D721Med (cell line): ENCODE measurements at places on chromosomes 5 and 9.

DNA sequence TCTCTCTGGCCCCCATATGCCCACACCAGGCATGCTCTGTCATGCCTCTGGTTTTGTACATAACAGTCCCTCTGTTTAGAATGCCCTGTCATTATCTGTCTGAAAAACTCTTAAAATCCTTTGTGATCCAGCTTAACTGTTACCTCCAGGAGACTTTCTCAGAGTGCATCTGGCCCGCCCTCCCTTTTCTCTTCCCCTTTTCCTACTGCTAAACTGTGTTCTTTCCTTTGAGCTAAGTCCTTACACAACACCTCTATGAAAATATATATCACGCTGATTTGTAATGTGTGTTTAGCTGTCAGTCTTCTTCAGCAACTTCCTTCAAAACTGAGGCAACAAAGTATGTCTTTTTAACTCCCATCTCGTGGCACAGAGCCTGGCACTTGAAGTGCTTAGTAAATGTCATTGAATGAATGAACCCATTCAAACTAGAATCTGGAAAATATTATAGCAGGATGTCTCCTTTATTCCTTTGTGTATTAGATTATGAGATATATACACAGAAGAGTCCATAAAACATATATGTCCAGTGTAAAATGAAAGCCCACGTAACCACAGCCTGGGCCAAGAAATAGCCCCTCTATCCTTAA is 166.2 kb upstream of the KLF9 start:
- DNase-seq = no peak

DNA sequence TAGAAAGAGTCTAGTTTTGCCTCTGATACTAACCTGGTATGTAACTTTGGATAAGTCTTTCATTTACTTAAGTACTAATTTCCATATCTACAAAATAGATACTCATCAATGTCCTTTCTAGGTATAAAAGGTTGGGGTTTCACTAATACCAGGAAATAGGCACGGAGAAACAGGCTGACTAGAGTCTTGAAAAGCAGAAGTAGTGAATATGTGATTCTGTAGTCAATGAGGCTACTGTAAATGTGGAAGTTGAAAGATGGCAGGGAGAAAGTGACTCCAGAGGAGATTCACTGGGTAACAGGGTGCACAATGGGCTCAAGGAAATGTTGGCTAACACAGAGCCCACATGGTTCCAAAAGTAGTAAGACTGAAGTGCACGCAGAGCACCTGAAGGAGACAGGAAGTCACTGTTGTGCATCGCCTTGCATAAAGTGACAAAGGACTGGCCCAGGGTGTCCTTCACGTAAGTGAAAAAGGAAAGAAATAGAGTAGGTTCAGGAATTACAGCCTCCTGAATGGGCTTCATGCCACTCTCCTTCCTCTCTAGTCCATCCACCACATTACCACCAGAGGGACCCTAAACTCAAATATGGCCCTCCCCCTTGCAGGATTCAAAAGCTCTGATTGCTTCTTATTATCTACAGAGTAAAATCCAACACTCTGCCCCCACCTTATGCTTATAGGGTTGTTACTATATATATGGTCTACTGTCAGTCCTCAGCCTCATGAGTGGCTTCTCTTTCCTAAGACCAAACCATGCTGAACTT is 288.0 kb upstream of the SMARCA2 start:
- DNase-seq = no peak

- no peak for DNase-seq
Observed at GRCh38 chr9:18207735-18208134, 266.2 kb upstream of the ADAMTSL1 start.

DNA sequence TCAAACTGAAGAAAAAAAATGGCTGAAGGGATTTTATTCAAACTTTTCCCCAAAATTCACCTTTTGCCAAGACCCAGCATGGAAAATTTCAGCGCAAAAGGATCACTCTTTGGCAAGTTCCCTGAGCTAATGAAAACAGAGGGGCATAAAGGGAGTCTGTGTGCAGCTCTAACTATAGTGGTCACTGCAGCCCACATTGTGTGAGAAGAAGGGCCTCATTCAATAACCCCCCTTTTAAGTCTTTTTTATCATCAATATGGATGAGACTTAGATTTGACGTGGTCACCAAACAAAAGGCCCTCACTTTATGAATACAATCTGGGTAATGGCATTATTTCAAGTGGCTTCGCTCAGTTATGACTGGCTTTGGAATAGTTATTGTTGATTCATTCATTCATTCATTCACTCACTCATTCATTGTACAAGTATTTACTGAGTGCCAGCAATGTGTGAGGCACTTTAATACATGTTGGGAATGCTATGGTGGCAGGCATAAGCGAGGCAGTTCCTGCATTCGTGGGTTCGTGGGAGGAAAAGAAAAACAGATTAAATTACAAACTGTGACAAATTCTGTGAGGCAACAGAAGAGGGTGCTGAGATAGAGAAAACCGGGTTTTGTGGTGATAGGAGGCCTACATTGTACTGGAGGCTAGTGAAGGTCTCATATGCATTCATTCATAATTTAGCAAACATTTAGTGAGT is 145.7 kb upstream of the KLF4 start:
- no peak for DNase-seq

DNA sequence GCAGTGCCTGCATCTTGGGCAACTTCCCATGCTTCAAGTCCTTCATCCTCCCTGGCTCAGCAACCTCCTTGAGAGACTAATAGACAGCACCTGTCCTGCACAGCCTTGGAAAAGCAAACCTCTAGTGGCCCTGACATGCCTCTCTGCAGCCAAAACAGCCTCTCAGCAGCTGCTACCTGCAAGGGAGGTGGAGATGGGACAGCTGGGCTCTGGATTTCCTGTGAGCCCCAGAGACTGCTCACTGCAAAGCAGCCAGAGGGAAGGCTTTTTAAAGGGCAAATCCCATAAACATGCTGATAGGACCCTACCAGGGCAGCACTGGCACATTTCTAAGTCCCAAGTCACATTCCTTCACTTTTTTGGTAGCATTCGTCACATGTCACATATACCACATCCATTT is 31.5 kb upstream of the MYORG start:
- no peak for DNase-seq

GRCh38 chr5:87576867-87577266 is 164.1 kb upstream of the CCNH start:
- no peak for DNase-seq

GRCh38 chr5:102153003-102153759 is 142.9 kb downstream of the SLCO4C1 start:
- no peak for DNase-seq

GRCh38 chr9:119544492-119544891 is 175.3 kb upstream of the BRINP1 start:
- no peak for DNase-seq

GRCh38 chr5:178839319-178839704 is 20.4 kb upstream of the ZNF354B start:
- no peak for DNase-seq

DNA sequence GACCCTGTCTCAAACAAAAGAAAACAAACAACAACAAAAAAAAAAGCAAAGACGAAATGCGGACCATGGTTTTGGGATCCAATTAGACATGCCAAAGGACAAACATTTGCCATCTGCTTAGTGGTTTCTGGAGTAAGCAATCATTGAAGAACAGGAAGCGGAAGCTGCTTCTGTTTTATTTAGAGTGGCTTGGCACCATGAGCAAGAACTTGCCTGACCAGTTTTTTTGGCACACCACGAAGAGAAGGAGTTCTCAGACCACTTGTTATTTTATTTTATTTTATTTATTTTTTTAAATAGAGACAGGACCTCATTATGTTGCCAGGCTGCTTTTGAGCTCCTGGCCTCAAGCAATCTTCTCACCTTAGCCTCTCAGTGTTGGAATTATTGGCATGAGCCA is 17.0 kb downstream of the BTF3 start:
- no peak for DNase-seq

- DNase-seq = no peak
Observed at GRCh38 chr5:38657020-38657419, 100.6 kb upstream of the LIFR start.

- no peak for DNase-seq
Observed at GRCh38 chr9:94120854-94121376, 36.7 kb downstream of the PTPDC1 start.

- no peak for DNase-seq
Observed at GRCh38 chr5:33195431-33196165, 245.2 kb upstream of the TARS1 start.

DNA sequence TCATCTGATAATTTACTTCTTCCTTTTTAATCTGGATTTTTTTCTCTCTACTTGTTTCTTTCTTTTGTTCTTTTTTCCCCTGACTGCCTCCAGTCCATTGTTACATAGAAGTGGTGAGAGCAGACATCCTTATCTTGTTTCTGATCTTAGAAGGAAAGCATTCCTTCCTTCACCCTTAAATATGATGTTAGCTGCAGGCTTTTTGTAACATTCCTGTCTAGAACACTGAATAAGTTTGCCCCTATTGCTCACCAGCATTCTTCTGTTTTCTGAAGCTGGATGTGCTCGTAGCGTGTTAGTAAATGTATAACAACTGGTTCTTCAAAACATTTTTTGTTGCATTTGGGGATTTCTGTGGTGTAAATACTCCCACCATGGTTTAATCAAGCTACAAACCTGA is 136.7 kb upstream of the NFIL3 start:
- DNase-seq = no peak

DNA sequence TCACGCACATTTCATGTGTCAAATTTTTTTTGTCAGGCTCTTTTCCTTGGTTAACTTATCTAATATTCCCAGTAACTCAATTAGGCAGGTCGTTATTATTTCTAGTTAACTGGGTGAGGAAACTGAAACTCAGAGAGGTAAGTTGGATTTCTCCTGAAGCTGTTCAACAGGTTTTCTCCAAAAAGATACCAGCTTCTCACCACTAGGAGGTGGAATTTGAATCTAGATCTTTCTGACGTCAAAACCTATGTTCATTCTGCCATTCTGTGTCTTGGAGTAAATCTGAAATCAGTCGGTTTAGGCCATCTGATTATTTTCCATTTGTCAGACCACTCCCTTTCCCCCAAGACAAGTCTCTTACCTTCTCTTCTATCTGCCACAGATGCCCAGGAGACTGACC is 572.9 kb downstream of the ACTL7B start:
- no peak for DNase-seq

DNA sequence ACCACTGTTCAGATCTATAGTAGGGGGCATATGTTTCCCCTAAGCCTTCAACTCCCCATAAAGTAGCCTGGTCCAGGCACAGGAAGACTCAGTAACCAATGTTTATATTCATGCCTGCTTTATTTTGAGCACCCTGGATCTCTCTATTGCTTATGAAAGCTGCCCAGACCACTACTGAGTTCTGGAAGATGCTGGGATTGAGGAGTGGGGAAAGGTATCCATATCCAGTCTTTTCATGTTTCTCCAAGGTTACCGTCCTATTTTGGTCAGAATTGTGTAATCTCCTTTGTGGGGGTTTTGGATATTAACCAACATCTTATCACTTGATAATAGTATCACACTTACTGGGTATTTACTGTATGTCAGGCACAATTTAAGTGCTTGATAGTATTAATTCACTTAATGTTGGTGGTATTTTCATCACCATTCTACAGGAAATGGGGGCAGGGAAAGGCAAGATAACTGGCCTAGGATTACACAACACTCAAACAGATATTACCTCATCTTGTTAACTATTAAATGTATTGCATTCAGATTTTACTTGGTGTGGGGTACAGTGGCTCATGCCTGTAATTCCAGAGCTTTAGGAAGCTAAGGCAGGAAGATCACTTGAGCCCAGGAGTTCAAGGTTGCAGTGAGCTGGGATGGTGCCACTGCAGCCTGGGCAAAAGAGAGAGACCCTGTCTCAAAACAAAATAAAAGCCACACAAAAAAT is 36.3 kb downstream of the RUSC2 start:
- DNase-seq = no peak

GRCh38 chr5:143274952-143275351 is 128.5 kb downstream of the NR3C1 start:
- no peak for DNase-seq

DNA sequence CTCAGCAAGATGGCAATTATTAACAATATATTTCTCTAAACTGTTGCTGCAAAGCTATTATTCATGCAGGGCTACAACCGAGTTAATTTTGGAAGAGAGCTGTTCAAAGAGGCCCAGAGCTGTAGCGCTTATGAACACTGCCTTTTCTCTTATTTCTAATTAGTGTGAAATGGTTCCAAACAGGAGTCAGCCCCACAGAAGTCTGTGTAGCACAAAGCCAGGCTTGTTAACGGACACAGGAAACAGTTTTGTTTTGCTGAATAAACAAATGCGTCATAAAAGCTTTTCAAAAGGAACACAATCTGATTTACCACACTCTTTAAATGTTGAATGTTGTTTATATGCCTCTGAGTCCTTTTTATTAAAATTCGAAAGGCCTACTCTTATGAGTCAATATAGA is 396.5 kb downstream of the ANXA1 start:
- no peak for DNase-seq

GRCh38 chr9:126152622-126153362 is 173.8 kb upstream of the MVB12B start:
- DNase-seq = no peak

DNA sequence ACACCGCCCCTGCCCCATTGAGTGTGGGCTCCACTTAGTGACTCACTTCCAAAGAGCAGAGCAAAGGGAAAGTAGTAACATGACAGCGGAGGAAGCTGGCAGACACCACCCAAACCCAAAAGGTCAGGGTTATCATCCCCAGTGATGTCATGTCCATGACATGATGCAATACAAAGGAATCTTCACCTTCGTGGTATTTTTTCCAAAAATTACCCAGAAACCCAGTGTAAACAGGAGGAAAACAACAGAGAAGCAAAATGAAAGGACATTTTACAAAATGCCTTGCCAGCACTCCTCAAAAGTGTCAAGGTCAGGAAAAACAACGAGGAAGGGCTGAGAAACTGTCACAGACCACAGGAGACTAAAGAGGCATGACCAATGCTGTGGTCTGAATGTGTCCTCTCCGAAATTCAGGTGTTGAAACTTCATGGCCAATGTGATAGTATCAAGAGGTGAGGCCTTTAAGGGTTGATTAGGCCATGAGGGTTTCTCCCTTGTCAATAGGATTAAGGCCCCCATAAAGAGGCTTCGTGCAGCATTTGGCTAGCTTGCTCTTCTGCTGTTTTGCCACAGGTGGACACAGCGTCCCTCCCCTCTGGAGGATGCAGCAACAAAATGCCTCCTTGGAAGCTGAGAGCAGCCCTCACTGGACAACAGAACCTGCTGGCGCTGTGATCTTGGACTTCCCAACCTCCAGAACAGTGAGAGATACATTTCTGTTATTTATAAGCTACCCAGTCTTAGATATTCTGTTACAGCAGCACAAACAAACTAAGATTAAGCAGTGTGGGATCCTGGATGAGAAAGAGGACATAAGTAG is 30.5 kb upstream of the MED10 start:
- no peak for DNase-seq

GRCh38 chr5:14469551-14470377 is 111.8 kb upstream of the OTULINL start:
- no peak for DNase-seq

DNA sequence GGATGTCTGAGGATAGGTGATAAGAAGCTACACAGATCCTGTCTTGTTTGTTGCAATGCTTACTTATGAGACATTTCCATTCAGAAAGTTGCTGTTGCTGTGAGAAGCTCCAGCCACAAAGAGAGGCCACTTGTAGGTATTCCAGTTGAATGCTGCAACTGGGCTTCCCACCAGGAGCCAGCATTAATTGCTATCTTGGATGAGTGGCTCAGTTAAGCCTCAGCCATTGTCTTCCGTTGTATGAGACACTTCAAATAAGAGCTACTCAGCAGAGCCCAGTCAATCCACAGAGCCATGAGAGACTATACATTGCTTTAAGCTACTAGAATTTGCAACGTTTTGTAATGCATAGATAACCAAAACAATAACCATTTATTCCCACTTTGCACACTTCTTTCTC is 104.3 kb upstream of the ARRDC3 start:
- no peak for DNase-seq

- no peak for DNase-seq
Observed at GRCh38 chr5:96388176-96388575, 44.9 kb downstream of the PCSK1 start.
